T-helper 17 cell (primary cell): ENCODE measurements at places on chromosomes 12 and 14. TPM values are rescaled to one million over a fixed set of nuclear protein-coding genes. Genes with fewer than 3 reads are reported as not detected.

DNA sequence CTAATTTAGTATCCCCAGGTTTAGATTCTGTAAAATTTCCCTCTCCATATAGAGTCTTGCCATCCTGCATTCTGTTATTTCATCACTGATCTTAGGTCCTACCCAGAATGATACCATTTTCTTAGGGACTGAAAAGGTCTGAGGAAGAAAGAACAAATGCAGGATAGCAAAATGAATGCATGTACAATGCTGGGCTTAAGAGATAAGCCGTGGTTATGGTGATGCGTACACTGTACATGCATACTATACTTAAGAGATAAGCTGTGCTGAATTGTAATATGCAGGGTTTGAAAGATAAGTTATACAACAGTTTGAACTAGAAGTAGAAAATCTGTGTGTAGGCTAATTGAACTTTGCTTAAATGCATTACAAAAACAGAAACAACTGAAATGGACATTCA is 416.2 kb downstream of the C12orf50 start:
- no peak for DNase-seq

The MANSC1 gene
- not detected for total RNA-seq

GRCh38 chr12:109626378-109627115 is 53.0 kb downstream of the MVK start:
- no peak for DNase-seq

The FNTB gene
- 14.2 TPM for total RNA-seq

- no peak for DNase-seq
Measured at GRCh38 chr12:99130808-99131553, 485.9 kb downstream of the APAF1 start.

DNA sequence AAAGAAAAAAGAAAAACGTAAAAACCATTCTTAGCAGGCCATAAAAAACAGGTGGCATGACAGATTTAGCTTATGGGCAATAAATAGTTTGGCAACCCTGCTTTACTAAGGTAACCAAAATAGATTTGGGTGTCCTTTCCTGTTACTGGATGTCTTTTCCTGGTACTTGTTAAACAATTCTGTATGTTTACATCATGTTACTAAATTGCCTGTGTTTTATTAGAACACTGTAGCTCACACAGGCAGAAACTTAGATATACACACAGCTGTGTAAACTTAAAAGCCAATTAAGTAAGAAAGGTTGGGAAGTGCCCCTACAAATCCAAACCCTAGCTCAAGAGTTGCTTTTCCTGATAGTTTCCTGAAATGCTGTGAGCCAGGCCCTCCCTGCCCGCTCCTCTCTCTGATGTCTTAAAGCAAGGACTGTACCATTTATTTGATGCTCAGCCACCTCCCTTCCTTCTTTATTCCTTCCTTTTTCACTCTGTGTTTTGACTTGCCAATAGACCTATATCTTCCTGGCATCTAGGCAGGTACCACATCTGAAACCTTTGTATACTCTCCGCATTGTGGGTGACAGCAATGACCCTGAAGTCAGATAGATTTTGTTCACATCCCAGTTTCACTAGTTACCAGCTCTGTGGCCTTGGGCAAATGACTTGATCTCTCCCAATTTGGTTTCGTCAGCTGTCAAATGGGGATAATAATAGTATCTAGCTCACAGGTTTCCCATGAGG is 3.7 kb upstream of the CAMKK2 start:
- no peak for DNase-seq

GRCh38 chr12:58416236-58416635 is 474.9 kb downstream of the ATP23 start:
- DNase-seq, result no peak

DNA sequence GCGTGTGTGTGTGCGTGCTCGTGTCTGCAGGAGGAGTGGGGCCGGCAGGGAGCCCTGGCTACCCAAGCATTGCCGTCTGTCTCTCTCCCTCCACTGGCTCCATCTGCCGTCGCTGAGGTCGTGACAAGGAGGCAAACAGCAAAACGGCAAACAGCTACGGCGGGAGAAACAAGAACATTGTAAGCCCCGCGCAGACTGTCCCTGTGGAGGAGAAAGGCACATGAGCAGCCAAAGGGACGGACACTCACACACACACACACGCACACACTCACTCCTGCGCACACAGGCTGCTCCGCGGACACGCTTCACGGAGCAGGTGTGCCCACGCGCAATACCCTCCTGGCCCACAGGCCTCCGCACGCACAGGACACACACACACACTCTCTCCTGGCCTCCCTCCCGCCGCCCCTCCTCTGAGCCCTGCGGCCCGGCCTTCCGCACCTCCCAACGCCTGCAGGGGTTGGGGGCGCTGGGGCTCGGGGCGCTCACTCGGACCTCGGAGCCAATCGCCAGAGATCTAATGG is 905 bp downstream of the CISTR start:
- DNase-seq, result no peak

The AQP6 gene
- total RNA-seq, result not detected

DNA sequence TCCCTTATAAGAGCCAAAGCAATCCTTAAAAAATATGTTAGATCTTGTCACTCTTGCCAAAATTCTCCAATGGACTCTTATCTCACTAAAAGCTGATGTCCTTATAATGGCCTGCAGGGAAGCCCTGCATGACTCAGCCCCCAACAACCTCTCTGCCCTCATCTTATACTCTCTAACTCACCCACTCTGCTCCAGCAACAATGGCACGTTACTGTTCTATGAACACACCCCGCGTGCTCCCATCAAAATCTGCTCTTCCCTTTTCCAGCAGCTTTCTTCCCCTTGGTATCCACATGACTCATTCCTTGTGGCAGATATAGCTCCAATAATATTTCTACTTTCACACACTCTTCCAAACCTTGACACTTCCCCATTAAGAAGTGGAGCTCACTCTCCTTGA is 108.1 kb downstream of the DENND5B start:
- no peak for DNase-seq

DNA sequence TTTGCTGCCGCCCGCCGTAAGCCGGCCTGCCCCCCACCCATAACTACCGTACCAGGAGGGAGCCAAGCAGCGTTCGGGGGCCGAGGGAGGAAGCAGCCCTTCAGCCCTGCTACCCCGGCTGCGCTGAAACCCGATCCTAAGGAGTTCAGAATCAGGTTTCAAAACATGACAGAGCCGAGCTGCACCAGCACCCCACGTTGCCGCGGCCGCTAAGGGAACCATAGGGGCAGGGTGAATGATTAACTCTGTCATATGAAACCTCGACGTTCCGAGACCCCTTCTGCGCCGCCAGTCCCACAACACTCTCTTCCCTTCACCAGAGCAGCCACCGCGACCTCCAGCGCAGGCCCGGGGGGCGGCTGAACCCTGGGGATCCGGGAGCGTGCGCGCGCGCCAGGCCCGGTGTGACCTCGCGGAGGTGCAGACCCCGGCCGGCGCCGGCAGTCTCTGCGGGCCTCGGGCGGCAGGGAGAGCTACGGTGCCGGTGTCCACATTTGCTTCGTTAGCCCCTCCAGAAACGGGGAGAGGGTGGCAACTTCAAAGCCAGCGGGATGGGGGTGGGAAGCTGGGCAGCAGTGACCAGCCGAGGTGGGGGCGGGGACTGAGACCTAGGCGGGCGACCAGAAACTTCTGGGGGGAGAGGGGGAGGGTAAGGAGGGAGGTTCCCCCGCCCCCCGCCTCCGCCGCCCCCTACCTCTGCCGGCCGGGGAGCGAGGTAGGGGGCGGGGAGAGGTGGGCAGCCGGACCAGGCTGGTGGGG is 1.6 kb downstream of the SIX4 start:
- DNase-seq, result no peak
